Activated CD4-positive, alpha-beta T cell treated with anti-CD3 and anti-CD28 coated beads, Interleukin-2, amount 50 U/mL, for 4 hours (primary cell): ENCODE measurements at places on chromosomes 1 and 21.

GRCh38 chr21:42839271-42840231 lies 39.8 kb downstream of the WDR4 start:
- DNase-seq, result no peak

GRCh38 chr21:35426469-35426868 lies 377.4 kb upstream of the RUNX1 start:
- no peak for DNase-seq

GRCh38 chr1:162943622-162944021 lies 82.6 kb upstream of the CCDC190 start:
- DNase-seq, result no peak

- DNase-seq, result no peak
Observed at GRCh38 chr21:23471877-23472276, 2135.4 kb downstream of the MRPL39 start.

- DNase-seq, result no peak
Observed at GRCh38 chr1:236403905-236404696, 10.0 kb downstream of the EDARADD start.

DNA sequence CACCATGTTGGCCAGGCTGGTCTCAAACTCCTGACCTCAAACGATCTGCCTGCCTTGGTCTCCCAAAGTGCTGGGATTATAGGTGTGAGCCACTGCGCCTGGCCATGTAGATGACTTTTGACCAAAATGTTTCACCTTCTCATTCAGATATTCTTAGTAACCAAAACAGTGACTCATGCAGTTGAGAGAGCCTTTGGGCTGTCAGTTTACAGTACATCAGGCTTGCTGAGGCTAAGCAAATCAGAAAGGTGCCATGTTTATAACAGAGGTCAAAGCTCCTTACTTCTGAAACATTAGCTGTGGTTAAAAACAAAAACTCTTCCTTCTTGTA lies 21.0 kb downstream of the CNIH4 start:
- DNase-seq, result no peak

- no peak for DNase-seq
Observed at GRCh38 chr1:53959664-53960250, 13.6 kb downstream of the LRRC42 start.

DNA sequence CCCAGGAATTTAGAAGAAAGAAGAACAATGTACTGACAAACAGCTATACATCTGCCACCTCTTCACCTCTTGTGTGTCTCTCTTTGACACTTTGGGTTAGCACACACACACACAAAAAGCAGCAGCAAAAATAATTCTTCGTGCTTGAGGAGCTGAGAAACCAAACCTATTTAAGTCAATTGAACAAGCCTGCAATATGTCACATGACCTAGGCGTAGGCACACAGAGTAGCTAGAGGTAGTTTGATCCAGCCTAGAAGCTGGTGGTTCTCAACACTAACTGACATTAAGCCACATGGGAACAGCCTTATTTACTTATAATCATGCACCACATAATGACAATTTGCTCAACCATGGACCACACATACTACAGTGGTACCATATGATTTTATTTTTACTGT lies 32.3 kb downstream of the RRAGC start:
- no peak for DNase-seq

DNA sequence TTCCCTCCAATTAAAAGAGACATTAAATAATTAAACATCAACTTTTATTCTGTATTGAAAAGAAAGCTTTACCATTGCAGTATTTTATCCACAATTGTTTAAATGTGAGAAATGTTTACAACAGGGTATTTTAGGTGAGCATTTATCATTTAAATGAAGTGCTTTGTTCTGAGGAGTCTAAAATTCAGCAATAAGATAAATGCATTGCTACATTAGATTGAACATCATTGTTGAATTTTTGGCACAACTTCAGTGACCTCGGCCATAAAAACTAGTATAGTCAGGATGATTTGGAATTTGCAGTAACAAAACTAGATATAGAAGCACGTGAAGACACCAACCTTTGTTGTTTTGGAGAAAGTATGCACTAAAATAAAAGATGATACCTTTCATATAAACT lies 692.9 kb downstream of the USP25 start:
- no peak for DNase-seq

- DNase-seq, result no peak
Observed at GRCh38 chr21:29904359-29905282, 35.2 kb downstream of the GRIK1 start.

GRCh38 chr1:161200421-161200991 lies 1.7 kb upstream of the ADAMTS4 start:
- DNase-seq, result no peak

GRCh38 chr1:9326596-9326995 lies 33.9 kb downstream of the SPSB1 start:
- DNase-seq, result no peak

- DNase-seq, result no peak
Observed at GRCh38 chr1:230806552-230806951, 59.4 kb downstream of the CAPN9 start.

DNA sequence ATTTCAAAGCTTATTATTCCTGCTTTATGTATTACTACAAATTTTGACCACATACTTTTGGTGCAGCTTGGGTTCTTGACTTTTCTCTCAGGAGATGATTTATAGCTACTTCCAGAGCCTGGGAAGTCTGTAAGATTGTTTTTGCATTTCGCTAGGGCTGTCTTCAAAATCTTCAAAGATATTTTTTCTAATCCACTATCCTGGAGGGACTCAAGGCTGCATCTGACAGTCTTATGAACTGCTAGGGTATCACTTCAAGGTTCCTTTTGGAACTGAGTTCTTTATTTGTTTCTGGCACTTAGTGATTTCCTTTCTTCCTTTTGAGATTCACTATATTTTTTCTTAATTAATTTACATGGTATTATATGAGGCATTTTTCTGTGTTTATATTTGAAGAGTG lies 90.0 kb upstream of the LYPLAL1 start:
- no peak for DNase-seq

DNA sequence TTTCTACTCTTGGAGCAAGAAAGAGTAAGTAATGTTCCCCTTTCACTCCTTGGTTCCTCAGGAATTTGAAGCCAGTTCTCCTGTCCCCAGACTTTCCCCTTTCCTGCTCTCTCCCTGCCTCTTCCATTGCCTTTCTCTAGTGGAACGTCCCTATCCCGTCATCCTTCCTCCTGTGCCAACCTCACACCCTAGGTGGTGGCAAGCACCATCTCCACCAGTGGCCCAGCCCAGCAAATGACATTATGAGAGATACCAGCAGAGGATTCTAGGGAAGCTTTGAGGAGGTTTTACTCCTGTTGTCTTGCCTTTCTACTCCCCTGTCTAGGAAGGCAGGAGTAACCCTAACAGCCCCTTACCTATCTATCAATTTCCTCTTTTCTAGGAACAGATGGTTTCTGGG lies 8.1 kb upstream of the TACSTD2 start:
- DNase-seq, result no peak

DNA sequence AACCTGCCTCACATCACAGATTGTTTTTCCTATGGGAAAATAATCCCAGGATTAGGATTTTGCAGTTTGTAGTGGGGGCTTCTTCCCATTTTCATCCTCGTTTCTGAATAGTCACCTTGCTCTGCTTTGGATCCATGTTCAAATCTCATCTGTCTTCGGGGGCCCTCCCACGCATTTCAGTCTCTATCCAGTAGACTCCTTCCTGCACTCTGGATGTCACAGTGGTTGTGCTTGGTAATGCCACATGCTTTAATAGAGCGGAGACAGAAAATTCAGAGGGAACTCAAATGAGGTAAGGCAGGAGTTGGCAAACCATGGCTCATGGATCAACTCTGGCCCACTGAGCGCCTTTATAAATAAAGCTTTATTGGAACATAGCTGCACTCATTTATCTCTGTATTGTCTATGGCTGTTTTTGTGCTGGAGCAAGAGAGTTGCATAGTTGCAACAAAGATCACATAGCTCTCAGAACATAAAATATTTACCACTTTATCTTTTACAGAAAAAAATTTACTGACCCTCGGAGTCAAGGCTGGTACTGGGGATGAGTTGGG lies 101.0 kb downstream of the SPATA46 start:
- no peak for DNase-seq

GRCh38 chr1:86915737-86916235 lies 1.4 kb downstream of the HS2ST1 start:
- no peak for DNase-seq

DNA sequence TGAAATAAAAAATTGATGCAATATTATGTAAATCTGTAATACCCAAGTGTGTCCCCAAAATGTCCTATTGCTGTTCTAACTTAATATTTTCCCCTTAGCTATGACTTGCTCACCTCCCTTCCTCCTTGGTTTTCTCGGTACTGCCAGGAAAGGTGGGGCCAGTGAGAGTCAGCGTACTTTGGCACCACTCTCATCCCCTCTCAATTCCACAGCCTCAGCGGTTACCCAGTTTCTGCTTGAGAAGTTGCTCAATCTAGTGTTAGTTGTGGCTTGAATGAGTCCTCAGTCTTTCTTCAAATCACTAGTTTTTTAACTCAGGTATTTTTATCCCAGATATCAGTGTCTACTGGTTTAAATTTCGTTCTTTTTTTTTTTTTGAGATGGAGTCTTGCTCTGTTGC lies 32.3 kb downstream of the BCAS2 start:
- DNase-seq, result no peak

DNA sequence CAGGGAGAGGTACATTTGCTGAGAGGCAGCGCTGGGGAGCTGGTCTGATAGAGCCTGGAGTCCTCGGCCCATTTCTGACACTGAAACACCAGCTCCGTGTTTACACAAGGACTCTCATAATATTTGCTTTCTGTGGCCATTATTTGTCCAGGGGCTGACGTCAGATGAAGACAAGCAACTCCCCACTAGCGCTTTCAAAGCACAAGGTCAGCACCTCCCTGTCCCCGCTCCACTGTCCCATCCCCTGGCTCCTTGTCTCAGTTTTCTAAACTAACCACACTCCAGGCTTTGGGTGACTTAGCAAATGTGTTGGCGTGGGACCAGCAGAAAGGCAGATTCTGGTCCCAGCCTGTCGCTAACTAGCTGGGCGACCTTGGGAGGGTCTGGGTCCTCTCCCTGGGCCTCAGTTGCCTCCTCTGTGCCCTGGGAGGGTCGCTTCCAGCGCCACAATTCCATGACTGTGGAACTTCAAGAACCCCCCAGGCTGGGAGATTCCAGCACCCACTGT lies 37.4 kb upstream of the ZBTB40 start:
- no peak for DNase-seq

DNA sequence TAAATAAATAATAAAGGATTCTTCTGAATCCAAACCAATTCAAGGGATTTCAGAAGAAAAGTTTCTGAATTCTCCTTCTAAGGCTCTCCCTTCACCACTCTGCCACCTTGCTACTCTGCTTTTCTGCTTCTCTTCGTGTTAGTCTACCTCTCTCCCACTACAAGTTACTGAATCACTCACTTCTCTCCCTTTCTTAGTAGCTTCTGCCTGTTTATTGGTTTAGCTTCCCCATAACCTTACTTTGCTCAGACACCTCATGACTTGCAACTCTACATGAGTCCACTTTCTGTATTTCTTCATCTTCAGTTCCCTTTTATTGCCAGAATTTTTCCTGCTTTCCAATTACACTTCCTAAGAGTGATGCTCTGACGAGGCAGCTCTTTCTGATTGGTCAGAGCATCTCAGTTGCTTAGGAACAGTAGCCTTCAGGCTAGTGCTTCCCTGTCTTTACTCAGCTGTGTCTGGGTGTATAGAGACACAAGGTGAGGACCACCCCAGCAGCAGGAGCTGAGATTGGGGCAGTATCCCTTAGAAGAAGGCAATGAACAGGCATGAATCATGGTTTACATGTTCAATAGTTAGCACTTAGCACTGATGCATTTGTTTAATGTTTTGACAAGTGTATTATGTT lies 144.6 kb downstream of the SLC30A10 start:
- DNase-seq, result no peak

GRCh38 chr1:162283657-162284056 lies 93.0 kb downstream of the SPATA46 start:
- no peak for DNase-seq

DNA sequence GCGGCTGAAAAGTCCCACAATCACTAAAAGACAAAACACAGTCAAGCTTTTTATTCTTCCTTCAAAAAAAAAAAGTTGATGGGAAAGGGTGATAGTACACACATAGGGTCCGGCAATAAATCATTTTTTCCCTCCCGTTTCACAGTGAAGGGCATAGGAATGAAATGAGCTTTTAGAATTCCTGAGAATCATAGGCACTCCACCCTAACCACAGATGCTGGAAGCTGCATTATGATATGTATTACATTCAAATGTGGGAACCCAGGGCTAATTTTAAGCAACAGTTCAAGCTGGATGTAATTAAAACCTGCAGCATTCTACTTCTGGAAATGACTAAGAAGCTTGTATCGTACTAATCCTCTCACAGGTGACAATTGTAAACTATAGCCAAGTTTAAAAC lies 75.7 kb upstream of the KCNJ15 start:
- no peak for DNase-seq

DNA sequence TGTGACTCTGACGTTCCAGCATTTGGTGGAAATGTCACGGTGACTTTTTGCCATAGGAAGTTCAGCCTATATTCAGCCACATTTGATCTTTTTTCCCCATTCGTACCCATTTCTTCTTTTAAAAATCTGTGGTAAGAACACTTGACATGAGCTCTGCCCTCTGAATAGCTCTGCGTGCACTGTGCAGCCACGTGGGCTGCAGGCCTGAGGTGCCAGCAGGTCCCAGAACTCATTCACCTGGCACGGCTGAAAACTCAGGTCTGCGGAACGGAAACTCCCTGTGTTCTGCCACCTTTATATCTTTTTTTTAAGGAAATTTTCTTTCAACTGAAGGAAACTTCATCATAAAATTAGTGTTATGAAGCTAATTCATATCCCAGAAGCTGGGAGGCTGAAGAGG lies 28.6 kb downstream of the CEP104 start:
- DNase-seq, result no peak

DNA sequence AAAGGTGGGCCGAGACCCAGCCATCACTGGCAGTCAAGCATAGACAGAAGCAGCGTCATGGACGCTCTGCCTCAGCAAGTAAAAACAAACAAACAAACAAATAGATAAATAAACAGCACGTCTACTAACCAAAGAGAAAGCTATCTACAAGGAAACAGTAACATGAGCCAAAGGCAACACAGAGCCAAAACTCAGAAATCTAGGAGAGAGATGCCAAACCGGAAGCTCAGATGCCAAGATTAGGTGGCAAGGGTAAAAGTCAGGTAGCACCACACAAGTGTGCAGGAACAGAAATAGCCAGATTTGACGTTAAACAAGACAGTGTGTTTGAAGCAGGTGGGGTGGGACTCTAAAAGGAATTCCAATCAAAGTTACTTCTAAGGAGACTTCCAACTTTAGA lies 448.3 kb upstream of the NFIA start:
- DNase-seq, result no peak

GRCh38 chr1:63799307-63799706 lies 25.5 kb downstream of the ROR1 start:
- DNase-seq, result no peak

GRCh38 chr1:220974431-220974830 lies 95.2 kb downstream of the HLX start:
- no peak for DNase-seq

GRCh38 chr1:230772457-230773395 lies 25.5 kb downstream of the CAPN9 start:
- DNase-seq, result no peak

- DNase-seq, result no peak
Observed at GRCh38 chr1:60878323-60878722, 204.0 kb upstream of the NFIA start.

GRCh38 chr1:199279067-199279466 lies 640.2 kb downstream of the PTPRC start:
- DNase-seq, result no peak
